Hypothalamus (tissue), 51 donors: ENCODE measurements at places on chromosomes 5 and 9.

GRCh38 chr9:2691212-2691611, 26.1 kb upstream of the KCNV2 start:
- no peak for DNase-seq

GRCh38 chr5:79691007-79691406, 1.4 kb downstream of the CMYA5 start:
- no peak for DNase-seq

- no peak for DNase-seq
Observed at GRCh38 chr9:5231212-5231611, at the start of gene INSL4. Gene INSL4 (plus strand): TSS chr9:5231419. CDS start chr9:5231524, 105 bp downstream.

DNA sequence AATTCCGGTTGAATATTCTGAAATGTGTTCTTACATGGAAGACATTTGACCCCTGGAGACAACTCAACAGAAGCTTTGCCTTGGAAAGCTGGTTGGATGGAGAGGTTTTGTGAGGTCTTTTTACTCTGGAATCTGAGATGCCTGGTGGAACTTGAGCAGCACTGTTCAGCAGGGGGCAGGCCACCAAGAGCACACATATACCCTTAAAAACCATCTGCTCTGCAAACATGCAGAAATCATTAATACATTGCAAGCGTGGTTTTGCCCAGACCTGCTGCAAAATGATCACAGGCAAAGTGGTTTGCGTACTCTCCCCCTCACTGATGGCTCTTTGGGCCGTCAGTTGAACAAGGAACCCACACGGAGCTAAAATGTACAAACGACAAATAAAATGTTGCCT, 32.8 kb upstream of the DAP start:
- no peak for DNase-seq

- no peak for DNase-seq
Observed at GRCh38 chr5:31404325-31404724, 127.6 kb downstream of the DROSHA start.

DNA sequence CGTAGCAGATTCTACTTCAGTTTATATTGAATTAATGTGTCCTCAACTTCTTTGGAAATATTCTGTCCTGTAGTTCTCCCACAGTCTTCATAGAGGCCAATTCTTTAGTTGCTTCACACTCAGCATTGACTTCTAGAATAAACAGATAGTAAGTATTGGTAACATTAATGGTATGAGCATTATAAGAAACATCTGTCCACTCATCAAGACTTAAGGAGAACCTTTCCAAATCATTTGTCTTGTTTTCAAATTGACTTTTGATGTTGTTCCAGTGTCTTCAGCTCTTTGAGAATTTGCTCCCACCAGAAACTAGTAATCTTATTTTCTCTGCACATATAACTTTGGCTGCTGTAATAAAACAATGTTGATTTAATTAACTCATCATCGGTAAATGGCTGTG, 18.3 kb downstream of the RANBP17 start:
- no peak for DNase-seq
